ENCODE measurements at places on chromosomes 6 and 20. TPM values are rescaled to one million over a fixed set of nuclear protein-coding genes. Genes with fewer than 3 reads are reported as not detected.

The CST2 gene
- 0.32 TPM for total RNA-seq

The TRAPPC3L gene
- not detected for total RNA-seq

The TBX18 gene
- 20.5 TPM for total RNA-seq

The SCRT2 gene
- not detected for total RNA-seq

The MLN gene
- not detected for total RNA-seq

All from A549 treated with CORT108297 at 1 μM for 4 hours (cell line).